Effector memory CD4-positive, alpha-beta T cell (primary cell): ENCODE measurements at places on chromosomes 2 and 18.

- DNase-seq: no peak
Measured at GRCh38 chr18:28332071-28332470, 155.1 kb upstream of the CDH2 start.

- no peak for DNase-seq
Measured at GRCh38 chr2:234326694-234327093, 170.2 kb downstream of the ARL4C start.

GRCh38 chr2:176085120-176085788 lies 1.5 kb upstream of the EVX2 start:
- no peak for DNase-seq

DNA sequence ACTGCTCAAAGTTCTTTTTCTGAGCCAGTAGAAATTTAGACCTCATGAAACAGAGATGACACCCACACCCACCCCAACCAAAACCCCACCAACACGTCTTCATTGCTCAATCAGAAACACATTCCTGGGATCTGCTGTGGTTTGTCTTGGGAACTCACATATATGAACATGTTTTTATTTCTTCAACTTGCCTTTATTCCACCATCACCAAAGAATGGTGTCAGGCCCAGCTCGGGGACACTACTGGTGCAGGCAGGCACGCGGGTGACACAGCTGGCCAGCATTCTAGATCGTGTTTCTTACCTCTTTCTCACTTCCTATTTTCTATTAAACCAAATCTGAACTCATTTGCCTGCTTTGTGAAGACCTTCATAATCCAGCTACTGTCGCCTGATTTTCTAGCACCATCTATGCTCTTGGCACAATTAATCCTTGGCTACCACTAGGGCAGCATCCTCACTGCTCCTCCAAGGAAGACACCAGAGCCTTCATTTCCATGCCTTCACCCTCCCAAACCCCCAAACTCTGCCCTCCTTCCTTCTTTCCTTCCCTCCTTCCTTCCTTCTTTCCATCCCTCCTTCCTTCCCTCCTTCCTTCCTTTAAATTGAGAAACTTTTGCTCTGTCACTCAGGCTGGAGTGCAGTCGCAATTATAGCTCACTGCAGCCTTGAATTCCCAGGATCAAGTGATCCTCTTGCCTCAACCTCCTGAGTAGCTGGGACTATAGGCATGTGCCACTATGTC lies 157.1 kb downstream of the BCL2 start:
- DNase-seq: no peak

DNA sequence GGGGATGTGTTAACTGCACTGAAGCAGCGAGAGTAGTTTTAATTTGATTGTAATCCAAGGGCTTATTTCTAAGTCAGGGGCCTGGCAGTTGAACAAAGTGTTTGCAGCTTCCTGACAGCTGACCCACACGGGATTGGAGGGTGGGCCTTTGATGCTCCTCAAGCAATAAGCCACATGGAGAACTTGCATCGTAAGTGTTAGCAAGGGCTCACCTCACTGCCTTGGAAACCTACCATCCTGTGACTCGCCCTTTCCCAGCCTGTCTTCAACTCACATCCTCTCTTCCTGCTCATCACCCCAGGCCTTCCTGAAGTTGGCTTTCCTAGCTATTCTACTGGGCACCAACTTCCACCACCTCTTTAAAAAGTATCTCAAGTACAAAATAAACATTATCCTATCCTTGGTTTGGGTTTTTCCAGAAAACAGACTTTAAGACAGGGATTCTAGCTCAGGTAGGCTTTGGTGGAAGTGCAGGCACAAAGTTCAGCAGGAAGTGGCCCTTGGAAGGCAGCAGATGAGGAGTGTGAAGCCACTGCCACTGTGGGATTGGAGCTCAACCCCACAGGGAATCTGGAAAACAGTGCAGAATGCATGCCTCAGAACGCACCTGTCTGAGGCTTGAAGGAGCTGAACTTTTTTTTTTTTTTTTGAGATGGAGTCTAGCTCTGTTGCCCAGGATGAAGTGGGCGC lies 31.6 kb downstream of the B3GNT2 start:
- DNase-seq: no peak
